ENCODE measurements at places on chromosomes 11 and 22.

DNA sequence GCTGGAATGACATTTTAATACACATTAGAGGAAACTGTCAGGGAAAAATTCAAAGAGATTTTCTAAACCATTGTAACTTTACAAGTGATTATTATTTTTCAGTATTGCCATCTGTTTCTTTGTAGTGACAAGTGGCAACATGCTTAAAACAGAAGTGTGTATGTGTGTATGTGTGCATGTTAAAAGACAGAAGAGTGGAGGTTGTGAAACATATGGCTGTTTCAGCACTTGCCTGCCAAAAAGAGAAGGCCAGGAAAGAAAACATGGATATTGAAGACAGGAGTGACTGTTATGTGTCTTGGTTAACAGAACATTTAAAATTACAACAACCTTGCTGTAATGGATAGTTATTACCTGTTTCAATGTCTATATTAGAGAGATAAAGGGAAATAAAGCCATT, 24.3 kb upstream of the VWA5A start:
- DNase-seq = no peak

GRCh38 chr11:26297189-26297975, 34.5 kb upstream of the ANO3 start:
- DNase-seq = peak; percentile 48

DNA sequence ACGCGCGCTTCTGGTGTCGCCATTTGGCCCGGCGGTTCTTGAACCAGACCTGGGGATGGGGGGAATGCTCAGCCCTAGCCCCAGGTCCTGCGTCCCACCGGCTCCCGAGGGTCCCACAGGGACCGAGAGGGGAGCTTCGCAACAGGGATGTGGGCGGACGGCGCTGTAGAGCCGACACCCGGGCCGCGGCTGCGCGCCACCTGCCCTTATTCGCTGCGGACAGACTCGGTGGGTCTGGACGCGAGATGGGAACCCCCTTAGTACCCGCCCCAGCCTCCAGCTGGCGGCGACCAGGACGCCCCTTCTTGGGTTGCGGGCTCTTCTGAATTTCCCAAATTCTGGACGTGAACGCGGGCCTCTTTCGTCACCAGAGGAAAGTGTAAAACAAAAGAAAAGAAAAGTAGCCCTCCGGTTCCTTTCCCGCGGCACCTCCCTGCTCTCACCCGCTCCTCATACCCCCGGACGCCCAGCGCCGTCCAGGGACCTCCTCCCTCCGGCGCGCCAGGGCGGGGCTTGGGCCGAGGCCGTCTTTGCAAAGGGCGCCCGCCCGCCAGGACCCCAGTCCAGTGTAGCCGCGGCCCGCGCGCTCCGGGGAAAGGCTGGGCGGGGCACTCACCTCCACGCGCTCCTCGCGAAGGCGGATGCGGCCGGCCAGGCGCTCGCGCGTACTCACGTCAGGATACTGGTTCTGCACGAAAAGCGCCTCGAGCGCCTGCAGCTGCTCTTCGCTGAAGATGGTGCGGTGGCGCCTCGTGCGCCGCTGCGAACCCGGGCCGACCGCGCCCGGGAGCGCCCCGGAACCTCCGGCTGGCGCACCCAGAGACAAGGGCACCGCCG, 827 bp downstream of the GSC2 start:
- peak; percentile 54 for DNase-seq

GRCh38 chr11:124673333-124674167, at the start of the genes SIAE and SPA17:
SIAE (minus strand) TSS chr11:124673739; CDS start chr11:124673708, 31 bp downstream.
SPA17 (plus strand) TSS chr11:124673904; CDS start chr11:124675265, 1,361 bp downstream.
- DNase-seq = peak; percentile 98

GRCh38 chr11:16317712-16318111, 38.6 kb downstream of the SOX6 start:
- DNase-seq = no peak

- DNase-seq = peak; percentile 86
Observed at GRCh38 chr11:64566042-64566914, 24.7 kb upstream of the SLC22A12 start.

DNA sequence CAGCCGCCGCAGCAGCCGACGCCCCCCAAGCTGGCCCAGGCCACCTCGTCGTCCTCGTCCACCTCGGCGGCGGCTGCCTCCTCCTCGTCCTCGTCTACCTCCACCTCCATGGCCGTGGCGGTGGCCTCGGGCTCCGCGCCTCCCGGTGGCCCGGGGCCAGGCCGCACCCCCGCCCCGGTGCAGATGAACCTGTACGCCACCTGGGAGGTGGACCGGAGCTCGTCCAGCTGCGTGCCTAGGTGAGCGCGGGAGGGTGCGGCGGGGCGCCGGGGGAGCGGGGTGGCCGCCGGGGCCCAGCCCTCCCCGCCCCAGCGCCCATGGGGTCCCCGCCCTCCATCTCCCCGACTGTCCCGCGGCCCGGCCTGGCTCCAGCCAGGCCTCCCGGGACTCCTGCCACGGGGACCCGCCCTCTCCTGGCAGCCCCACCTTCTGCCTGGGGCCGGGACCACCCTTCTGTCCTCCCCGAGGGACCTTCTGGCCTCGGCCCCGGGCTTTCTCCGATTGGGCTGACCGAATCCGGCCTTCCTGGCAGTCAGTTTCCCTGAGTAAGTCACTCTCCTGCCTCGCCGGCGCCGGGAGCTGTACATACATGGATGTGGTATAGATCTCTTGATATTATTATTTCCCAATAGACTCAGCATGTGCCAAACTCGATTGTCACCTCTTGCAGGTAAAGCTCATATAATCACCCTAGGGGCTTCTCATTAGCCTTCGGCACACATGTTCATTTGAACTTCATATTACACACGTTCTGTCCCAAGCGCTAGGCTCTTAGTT, 720 bp downstream of the PACS1 start:
- peak; percentile 49 for DNase-seq

GRCh38 chr11:73585834-73586575, 11.9 kb downstream of the FAM168A start:
- no peak for DNase-seq

GRCh38 chr11:36326524-36327419, 30.7 kb downstream of the PRR5L start:
- no peak for DNase-seq

GRCh38 chr22:33350491-33350890, 292.3 kb upstream of the SYN3 start:
- no peak for DNase-seq

DNA sequence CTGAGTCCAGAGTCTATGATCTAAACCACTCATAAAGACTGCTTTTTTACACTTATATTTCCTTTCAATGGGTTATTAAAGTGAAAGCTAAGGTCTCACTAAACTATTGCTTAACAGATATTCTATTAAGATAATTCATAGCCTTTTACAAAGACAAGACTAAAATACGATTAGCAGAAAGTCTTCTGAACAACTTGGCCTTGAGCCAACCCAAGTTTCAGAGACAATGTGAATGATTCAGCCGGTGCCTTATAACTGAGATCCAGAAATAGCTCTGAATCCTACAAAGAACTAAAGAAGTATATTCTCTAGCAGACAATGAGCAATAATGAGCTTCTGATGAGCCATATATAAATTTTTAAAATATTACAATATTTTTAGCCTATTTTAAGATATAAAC, 41.5 kb upstream of the CARD18 start:
- DNase-seq = no peak

GRCh38 chr11:59765068-59765735, 10.0 kb downstream of the STX3 start:
- DNase-seq = no peak

DNA sequence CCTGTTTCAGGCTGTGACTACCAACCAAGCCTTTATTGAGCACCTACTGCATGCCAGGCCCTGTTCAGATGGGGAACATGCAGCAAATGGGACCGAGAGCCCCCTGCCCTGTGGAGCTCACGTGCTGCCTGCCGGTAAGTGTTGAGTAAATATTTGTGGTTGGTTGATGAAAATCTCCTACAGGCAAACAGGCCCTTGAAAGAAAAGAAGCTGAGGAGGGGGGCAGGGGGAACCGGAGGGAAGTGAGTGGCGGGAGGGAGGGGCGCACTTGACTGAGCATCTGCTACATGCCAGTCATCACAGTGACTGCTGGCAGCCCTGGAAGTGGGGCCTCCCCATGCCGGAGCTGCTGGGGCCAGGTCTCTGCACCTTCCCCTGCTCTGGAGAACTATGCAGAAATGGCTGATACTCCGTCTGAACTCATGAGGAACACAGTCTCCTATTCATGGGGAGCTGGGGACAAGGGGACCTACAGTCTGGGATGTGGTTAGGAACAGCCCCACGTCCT, 34.2 kb downstream of the MACROD1 start:
- no peak for DNase-seq

- no peak for DNase-seq
Observed at GRCh38 chr11:113497066-113497910, 22.1 kb upstream of the DRD2 start.

- DNase-seq = no peak
Observed at GRCh38 chr22:26916236-26916635, 258.8 kb downstream of the MIAT start.

GRCh38 chr11:35750981-35751663, 88.5 kb downstream of the TRIM44 start:
- no peak for DNase-seq

DNA sequence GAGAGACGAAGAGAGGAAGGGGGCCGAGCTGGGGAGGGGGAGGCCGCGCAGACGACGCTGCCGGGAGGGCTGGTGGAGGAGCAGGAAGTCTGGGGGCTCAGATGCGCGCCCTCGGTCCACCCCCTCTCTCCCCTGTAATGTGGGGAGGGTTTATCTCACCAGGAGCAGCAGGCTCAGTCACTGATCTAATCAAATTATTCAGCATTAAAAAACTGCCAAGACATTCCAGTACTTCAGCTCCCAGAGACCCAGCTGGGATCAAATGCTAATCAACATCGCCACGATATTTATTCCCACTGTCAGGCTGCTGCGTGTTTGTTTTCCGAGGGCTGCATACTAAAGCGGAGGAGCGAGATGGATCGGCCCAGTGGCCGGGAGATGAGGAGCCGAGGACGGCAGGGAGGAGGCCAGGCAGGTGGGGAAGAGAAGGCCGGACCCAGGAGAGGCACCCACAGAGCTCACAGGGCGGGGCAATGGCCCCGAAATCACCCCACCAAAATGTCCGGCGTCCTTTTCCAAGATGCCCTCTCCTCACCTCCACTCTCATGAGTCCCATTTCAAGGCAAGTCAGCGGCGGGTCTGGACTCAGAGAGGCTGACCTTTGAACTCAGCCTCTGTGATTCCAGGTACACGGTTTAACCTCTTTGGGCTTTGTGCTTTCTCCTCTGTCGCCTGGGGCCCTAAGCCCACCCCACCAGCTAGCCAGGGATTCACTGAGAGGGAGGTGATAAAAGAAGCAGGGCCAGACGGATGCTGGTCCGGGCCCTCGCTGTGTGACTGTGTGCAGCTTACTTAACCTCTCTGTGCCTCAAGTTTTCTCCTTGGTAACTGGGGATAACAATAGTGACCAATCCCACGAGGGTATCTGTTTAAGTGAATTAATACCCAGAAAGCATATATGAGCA, 502.1 kb downstream of the MN1 start:
- peak; percentile 68 for DNase-seq

DNA sequence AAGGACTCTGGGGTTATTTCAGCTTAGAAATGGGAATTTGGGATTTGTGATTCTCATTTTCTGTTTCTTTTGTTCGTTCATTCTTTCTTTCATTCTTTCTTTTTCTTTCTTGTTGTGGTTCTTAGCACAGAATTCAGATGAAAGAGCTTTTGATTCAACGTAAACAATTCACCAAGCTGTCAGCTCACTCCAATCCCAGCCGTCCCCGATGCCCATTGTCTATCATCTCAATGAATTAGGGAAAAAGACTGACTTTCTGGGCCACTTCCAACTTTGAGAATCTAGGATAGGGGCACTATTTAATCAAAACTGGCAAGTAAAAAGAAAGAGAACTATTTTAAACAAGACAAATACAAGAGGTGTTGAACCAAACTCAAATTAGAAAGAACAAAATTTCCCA, 25.1 kb upstream of the TMA7B start:
- no peak for DNase-seq

GRCh38 chr11:92658733-92659132, 310.7 kb upstream of the MTNR1B start:
- peak; percentile 14 for DNase-seq

DNA sequence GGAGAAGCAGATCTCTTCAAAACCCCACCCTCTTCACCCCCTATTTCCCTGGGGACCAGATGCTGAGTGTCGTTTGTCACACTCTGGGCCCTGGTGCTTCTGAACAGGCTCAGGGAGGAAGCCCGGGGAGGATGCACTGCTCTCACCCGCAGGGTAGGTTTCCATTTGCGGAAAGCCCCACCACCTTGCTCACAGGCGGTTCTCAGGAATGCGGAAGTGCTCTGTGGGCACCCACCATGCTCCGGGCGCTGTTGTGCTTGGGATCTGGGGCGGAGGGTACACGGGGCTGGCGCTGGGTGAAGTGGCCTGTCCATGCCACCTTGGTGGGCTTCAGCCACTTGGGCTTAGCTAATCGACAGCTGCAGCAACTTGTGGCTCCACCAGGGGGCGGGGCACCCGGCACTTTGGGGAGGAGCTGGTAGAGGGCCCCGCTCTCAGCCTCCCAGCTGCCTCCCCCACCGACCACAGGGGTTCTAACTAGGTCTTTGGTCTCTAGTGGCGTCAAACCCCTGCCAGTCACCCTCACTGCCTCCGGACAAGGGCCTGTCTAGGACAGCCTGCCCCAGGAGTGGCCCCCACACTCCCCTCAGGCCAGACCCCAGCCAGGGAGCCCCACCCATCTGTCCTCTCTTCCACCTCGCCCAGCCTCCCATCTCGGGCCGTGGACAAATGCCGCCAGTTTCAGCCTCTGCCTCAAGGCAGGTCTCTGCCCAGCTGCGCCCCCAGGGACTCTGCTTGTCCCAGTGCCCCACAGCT, 7.4 kb downstream of the NDUFV1 start:
- peak; percentile 62 for DNase-seq

DNA sequence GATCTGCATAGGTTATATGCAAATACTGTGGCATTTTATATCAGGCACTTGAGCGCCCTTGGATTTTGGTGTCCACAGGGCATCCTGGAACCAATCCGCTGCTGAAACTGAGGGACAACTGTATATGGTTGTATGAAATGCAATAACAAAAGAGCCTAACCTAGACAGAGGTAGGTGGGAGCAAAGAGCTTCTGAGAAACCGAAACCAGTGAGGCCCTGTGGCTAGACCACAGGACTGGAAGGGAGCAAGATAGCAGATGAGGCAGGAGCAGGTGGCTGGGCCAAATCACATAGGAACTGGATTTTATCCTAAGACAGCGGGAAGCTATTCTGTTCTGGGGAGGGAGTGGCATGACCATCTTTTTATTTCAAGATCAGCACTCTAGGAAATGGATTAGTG, 30.1 kb downstream of the RCN1 start:
- DNase-seq = no peak

DNA sequence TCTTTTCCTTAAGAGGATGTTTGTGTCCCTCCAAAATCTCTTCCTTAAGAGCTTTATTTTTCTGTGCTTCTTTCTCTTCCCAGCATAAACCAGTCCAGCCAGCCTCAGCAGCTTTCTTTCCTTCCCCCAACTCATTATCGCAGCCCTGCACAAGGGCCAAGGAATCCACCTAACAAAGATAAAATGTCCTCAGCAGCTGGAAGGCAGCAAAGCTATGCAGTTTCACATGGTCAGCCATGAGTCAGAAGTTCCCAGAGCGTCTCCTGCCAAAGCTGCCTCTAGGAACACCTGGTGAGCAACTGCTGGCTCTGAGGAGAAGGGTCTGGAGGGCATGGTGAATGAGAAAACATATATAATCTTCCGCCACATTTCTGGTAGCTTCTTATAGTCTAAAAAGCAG, 45.3 kb upstream of the HMGXB4 start:
- DNase-seq = no peak

GRCh38 chr22:24407884-24408283, 19.5 kb upstream of the ADORA2A start:
- DNase-seq = no peak

GRCh38 chr11:114131461-114131864, 72.0 kb downstream of the ZBTB16 start:
- DNase-seq = no peak

- DNase-seq = no peak
Observed at GRCh38 chr11:33721426-33721825, 14.8 kb downstream of the CD59 start.

GRCh38 chr11:80327956-80328614, 887.3 kb upstream of the TENM4 start:
- no peak for DNase-seq

All from retina (tissue), 1 donor.